ENCODE measurements at places on chromosomes 1 and 21.

GRCh38 chr21:33238565-33239255 lies 9.0 kb downstream of the IFNAR2 start:
- DNase-seq = no peak

- DNase-seq = no peak
Observed at GRCh38 chr1:228794173-228794572, 58.9 kb downstream of the RHOU start.

DNA sequence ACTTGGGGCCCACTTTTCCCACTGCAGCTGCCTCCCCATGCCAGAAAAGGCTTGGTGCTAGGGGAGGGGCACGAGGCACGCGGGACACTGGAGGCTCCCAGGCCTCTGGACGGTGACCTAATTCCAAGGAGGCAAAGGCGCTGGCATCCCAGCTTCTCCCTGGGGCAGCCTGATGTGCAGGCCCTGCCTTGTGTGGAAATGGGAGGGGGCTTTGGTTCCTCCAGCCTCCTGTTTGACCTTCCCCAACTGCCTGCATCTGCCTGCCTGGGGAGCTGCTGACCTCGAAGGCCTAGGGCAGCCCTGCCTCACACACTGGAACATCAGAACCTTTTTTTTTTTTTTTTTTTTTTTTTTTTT lies 39.9 kb downstream of the KIAA1614 start:
- no peak for DNase-seq

DNA sequence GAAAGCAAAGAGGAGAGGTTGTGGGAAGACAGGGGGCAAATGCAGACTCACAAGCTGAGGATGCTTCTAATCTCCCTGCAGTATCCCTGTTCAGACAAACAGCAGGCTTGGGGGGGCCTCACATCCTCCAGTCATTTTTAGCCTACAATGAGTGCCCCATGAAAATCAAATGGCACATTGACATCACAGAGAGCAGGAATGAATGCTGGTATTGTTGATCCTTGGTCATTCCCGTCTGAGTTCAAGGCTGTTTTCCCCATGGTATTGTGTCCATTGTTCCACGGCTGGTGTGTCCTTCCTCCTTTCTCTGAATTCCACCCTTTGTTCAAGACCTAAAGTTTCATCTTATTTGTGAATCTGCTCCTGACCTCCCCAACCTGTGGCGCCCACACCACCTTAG lies 545.6 kb downstream of the AJAP1 start:
- DNase-seq = no peak

DNA sequence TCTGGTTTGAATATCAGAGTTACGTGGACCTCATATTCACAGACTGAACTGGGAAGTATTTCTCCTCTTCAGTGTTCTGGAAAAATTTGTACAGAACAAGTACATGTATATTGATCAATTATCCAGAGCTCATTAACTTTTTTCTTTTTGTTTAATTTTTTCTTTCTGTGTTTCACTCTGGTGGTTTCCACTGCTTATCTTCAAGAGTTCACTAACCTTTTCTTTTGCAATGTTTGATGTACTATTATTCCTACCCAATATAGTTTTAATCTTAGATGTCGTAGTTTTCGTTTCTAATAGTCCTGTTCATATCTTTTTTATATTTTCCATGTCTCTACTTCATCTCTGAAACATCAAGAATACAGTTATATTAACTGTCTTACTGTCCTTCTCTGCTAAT lies 46.5 kb downstream of the TUT4 start:
- no peak for DNase-seq

GRCh38 chr1:219587801-219588561 lies 24.9 kb downstream of the ZC3H11B start:
- peak; percentile 71 for DNase-seq

DNA sequence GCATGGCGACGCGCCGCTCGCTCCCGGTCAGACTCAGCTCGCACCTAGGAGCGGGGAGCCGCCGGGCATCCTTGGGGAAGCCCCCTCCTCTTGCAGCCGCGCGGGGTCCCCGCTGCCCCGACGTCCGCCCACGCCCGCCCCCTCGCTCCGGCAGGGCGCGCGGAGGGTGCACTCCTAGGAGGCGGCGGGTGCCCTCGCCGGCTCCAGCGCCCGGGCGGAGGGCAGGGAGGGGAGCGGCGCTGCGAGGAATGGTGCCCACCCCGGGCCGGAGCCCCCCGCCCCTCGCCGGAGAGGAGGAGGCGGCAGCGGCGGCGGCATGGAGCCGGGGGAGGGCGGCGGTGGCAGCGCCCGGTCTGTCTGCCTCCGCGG lies 488 bp downstream of the FAM78B start:
- no peak for DNase-seq

DNA sequence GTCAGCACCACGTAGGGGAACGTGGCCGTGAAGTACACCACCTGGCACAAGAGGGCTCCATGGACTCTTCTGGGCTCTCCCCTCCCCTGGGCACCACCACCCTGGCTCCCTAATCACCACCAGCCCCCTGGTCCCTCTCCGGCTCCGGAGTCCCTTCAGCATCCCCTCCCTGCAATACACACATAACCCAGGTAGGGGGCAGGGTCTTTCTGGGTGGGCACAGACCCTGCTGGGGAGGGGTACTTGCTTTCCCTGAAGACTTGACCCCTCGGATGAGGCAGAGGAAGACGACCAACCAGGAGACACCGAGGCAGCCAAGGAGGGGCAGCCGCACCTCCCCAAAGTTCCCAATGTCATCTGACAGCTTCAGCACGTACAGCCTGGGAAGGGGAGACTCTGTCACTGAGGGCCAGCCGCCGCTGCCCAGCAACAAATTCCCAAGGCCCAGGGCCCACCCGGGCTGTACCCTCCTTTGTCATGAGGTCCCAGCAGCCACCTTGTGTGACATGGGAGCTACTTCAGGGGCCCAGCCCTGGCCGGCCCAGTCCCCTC lies 11.3 kb downstream of the CCDC24 start:
- no peak for DNase-seq

DNA sequence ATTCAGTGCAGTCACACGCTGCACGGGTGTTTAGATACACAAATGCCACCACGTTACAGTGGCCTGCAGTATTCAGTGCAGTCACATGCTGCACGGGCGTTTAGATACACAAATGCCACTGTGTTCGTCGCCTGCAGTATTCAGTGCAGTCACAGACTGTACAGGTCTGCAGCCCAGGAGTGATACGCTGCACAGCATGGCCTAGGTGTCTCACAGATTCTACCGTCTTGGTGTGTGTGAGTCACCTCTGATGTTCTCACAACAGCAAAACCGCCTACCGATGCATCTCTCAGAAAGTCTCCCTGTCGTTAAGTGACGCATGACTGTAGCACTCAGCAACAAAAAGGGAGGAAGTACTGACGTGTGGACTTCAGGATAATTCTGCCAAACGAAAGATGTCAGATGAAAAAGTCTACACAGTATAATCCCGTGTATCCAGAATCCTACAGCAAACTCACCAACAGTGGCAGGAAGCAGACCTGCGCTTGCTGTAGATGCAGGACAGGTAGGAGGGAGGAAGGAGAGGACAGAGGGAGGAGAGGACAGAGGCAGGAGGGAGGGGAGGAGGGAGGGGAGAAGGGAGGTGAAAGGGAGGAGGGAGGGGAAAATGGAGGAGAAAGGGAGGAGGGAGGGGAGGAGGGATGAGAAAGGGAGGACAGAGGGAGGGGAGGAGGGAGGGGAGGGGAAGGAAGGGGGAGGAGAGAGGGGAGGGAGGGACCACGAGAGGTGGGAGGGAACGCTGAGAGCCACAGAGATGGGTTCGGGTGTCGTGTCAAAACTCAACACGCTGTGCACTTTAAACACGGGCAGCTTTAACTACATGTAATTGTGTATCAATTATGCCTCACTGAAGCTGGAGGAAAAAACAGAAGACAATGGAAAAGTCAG lies 36.3 kb upstream of the PCBP3 start:
- DNase-seq = peak; percentile 24

- no peak for DNase-seq
Observed at GRCh38 chr1:91765293-91765692, 120.7 kb downstream of the TGFBR3 start.
